ENCODE measurements at places on chromosomes 7 and 10.

- no peak for DNase-seq
Observed at GRCh38 chr10:95500649-95501048, 60.5 kb downstream of the SORBS1 start.

- DNase-seq = no peak
Observed at GRCh38 chr7:2259480-2259879, 17.5 kb downstream of the NUDT1 start.

GRCh38 chr7:17159500-17160037 is 138.9 kb upstream of the AHR start:
- no peak for DNase-seq

- no peak for DNase-seq
Observed at GRCh38 chr10:83806717-83807116, 332.6 kb upstream of the GHITM start.

GRCh38 chr7:85806321-85806720 is 619.5 kb upstream of the SEMA3D start:
- DNase-seq = no peak

GRCh38 chr10:98209441-98209840 is 58.6 kb downstream of the LOXL4 start:
- DNase-seq = no peak

- DNase-seq = no peak
Observed at GRCh38 chr10:125264757-125265578, 104.6 kb upstream of the CTBP2 start.

DNA sequence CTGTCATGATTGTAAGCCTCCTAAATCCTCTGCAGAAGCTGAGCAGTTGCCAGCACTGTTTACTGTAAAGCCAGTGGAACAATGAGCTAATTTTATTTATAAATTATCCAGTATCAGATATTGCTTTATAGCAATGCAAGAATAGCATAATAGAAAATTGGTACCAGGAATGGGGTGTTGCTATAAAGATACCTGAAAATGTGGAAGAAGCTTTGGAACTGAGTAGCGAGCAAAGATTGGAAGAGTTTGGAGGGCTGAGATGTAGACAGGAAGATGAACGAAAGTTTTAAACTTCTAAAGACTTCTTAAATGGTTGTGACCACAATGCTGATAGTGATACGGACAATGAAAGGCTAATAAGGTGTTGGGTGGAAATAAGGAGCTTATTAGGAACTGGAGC is 917.4 kb upstream of the POT1 start:
- DNase-seq = no peak

GRCh38 chr10:121583258-121583657 is 15.0 kb downstream of the FGFR2 start:
- no peak for DNase-seq

DNA sequence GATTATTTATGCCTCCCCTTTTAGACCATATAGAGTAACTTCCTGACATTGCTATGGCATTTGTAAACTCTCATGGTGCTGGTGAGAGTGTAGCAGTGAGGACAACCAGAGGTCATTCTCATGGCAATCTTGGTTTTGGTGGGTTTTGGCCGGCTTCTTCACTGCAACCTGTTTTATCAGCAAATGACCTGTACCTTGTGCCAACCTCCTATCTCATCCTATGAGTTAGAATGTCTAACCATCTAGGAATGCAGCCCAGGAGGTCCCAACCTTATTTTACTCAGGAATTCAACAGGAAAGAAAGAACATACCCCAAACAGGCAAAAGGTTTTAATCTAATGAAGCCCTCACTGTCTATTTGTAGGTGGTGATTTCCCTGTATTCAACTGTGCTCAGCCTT is 205.4 kb upstream of the YAE1 start:
- DNase-seq = no peak
